ENCODE measurements at places on chromosomes 16 and 17.

DNA sequence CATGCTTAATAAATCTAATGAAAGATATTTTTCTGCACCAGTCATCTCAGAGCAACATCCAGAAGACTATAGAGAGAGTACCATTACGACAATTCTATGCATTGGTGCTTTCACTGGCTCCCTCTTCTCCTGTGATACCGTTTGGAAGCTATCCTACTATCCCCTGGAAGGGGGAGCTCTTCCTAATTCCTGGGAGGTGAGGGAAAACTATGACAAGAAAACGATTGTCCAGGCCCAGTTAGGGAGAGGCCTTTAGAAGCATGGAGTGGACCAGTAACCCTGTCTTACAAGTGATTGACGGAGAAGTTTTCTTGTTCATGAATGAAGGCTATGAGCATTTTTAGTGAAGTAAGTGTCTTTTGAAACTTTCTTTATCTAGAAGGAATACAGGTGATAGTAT is 150.2 kb downstream of the TANC2 start:
- no peak for DNase-seq

DNA sequence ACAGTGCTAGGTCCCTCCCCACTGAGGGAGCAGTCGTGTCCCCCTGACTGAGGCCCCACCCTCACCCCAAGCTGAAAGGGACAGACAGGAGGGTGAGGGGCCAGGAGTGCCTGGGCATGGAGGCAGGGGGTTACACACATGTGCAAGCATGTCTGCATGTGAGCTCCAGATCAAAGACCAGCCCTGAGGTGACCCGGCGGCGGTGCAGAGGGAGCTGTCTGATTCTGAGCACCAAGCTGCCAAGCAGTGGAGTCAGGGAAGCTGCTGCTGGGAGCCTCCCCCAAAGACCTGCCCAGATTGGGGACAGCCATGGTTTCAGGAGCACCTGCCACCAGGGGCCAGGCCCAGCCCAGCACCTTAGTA is 5.5 kb downstream of the DLX3 start:
- no peak for DNase-seq

GRCh38 chr17:61460796-61461585 is 8.8 kb downstream of the TBX4 start:
- DNase-seq, result no peak

GRCh38 chr16:73046202-73046848 is 1.6 kb downstream of the ZFHX3 start:
- DNase-seq, result no peak

GRCh38 chr16:8886593-8887430 is 4.7 kb downstream of the LITAFD start:
- no peak for DNase-seq

GRCh38 chr17:9334536-9335446 is 240.8 kb downstream of the STX8 start:
- no peak for DNase-seq

GRCh38 chr17:42750739-42751344 is 6.0 kb upstream of the EZH1 start:
- no peak for DNase-seq

GRCh38 chr17:32161029-32161428 is 18.7 kb downstream of the RHOT1 start:
- no peak for DNase-seq

GRCh38 chr16:57807968-57808528 is 5.8 kb upstream of the KIFC3 start:
- no peak for DNase-seq

GRCh38 chr17:10698096-10698818 is 863 bp downstream of the ADPRM start:
- DNase-seq, result peak; percentile 11

- DNase-seq, result peak; percentile 41
These were observed 19.0 kb downstream of the HEATR9 start for GRCh38 chr17:35849469-35850348.

DNA sequence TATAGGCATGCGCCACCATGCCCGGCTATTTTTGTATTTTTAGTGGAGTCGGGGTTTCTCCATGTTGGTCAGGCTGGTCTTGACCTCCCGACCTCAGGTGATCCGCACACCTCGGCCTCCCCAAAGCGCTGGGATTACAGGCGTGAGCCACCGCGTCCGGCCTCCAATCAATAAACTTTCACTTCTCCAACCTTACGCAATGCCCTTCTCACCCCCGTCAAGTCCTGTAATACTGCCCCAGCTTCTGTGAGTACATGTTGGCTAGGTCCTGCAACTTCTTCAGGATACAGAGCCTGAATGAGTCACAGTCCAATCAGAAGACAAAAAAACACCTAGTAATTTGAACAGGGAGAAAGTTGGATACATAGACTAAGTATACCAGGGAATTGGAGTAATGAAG is 47.1 kb upstream of the PHOSPHO1 start:
- DNase-seq, result no peak

GRCh38 chr16:88378401-88378800 is 4.4 kb upstream of the ZNF469 start:
- DNase-seq, result no peak

- no peak for DNase-seq
These were observed 207.3 kb downstream of the CCDC182 start for GRCh38 chr17:57537524-57538410.

GRCh38 chr16:84672276-84673202 is 24.2 kb downstream of the KLHL36 start:
- peak; percentile 85 for DNase-seq

GRCh38 chr17:41891135-41892020 is 26.2 kb upstream of the KLHL11 start:
- no peak for DNase-seq

Measured in CD8-positive, alpha-beta memory T cell (primary cell).